Placental pericyte (primary cell): ENCODE measurements at places on chromosomes 12 and 14. TPM values are rescaled to one million over a fixed set of nuclear protein-coding genes. Genes with fewer than 3 reads are reported as not detected.

Gene CLEC2D
- 3.5 and 5.4 TPM in 2 replicates for total RNA-seq

Gene AKAP3
- 1.0 and 3.5 TPM in 2 replicates for total RNA-seq

Gene HOXC9
- total RNA-seq, result 5.0 and 6.9 TPM in 2 replicates

Gene SYT10
- not detected in 2 replicates for total RNA-seq

Gene DHH
- total RNA-seq, result under 0.01 TPM in 2 replicates

Gene TMEM63C
- under 0.01 TPM in 1 of 2 replicates, not detected in the other for total RNA-seq

Gene SPIC
- total RNA-seq, result not detected in 2 replicates

Gene VRTN
- total RNA-seq, result not detected in 2 replicates

Gene KRT86
- under 0.01 TPM in 1 of 2 replicates, not detected in the other for total RNA-seq

Gene SP7
- total RNA-seq, result not detected in 2 replicates

Gene KRT79
- total RNA-seq, result 0.72 TPM in 1 of 2 replicates, not detected in the other

Gene RIMBP2
- not detected in 2 replicates for total RNA-seq

Gene SLC6A15
- total RNA-seq, result 1.3 and 10.2 TPM in 2 replicates

Gene EGLN3
- under 0.01 and 0.29 TPM in 2 replicates for total RNA-seq

Gene LYZ
- total RNA-seq, result under 0.01 and 1.0 TPM in 2 replicates

Gene NRIP2
- total RNA-seq, result not detected in 2 replicates

Gene ZNF385A
- 1.1 and 1.3 TPM in 2 replicates for total RNA-seq

Gene TMED10
- total RNA-seq, result 263 and 440 TPM in 2 replicates

Gene TUNAR
- not detected in 2 replicates for total RNA-seq

Gene PTPRQ
- total RNA-seq, result 0.22 and 0.29 TPM in 2 replicates

Gene DAAM1
- 19.3 and 25.8 TPM in 2 replicates for total RNA-seq

Gene TWF1
- total RNA-seq, result 90.4 and 223 TPM in 2 replicates

Gene CLEC1A
- not detected in 2 replicates for total RNA-seq

Gene LGR5
- total RNA-seq, result not detected in 2 replicates

Gene ZCCHC8
- total RNA-seq, result 17.9 and 21.9 TPM in 2 replicates

Gene ERP27
- 0.29 TPM in 1 of 2 replicates, not detected in the other for total RNA-seq

Gene DLK1
- total RNA-seq, result not detected in 2 replicates

Gene AICDA
- not detected in 2 replicates for total RNA-seq

Gene KRT3
- total RNA-seq, result not detected in 2 replicates

Gene BDKRB2
- total RNA-seq, result 56.5 and 85.5 TPM in 2 replicates

Gene LHX5
- total RNA-seq, result not detected in 2 replicates

Gene LRTM2
- total RNA-seq, result not detected in 2 replicates

Gene FOXA1
- total RNA-seq, result under 0.01 TPM in 1 of 2 replicates, not detected in the other

Gene KCNC2
- total RNA-seq, result not detected in 2 replicates

Gene ACVRL1
- total RNA-seq, result 2.2 and 24.1 TPM in 2 replicates

Gene KLRK1
- not detected in 2 replicates for total RNA-seq

Gene KRT85
- not detected in 2 replicates for total RNA-seq

Gene MGP
- total RNA-seq, result 1.0 and 3.7 TPM in 2 replicates

Gene GARIN6
- not detected in 2 replicates for total RNA-seq
